Memory B cell (primary cell): ENCODE measurements at places on chromosomes 2 and 18.

- no peak overlapping the region for H3K4me3 ChIP-seq
- H3K4me1 ChIP-seq, result no peaks in the 10 kb centered on the region
- peaks cover 6% of the 10 kb centered on the region for H3K27me3 ChIP-seq
- H3K27ac ChIP-seq, result no peak overlapping the region
Observed at GRCh38 chr2:217766356-217766755, 236.4 kb downstream of the TNS1 start.

- no peak for DNase-seq
- no peaks in the 10 kb centered on the region for H3K36me3 ChIP-seq
- H3K4me1 ChIP-seq, result no peaks in the 10 kb centered on the region
- no peak overlapping the region for H3K4me3 ChIP-seq
Observed at GRCh38 chr2:82139979-82140611, 1835.5 kb upstream of the LRRTM1 start.

- no peak overlapping the region for H3K4me3 ChIP-seq
- DNase-seq, result no peak
- H3K4me1 ChIP-seq, result peaks cover 11% of the 10 kb centered on the region
- no peak overlapping the region for H3K27ac ChIP-seq
Observed at GRCh38 chr18:62648045-62648678, 67.2 kb upstream of the PHLPP1 start.

DNA sequence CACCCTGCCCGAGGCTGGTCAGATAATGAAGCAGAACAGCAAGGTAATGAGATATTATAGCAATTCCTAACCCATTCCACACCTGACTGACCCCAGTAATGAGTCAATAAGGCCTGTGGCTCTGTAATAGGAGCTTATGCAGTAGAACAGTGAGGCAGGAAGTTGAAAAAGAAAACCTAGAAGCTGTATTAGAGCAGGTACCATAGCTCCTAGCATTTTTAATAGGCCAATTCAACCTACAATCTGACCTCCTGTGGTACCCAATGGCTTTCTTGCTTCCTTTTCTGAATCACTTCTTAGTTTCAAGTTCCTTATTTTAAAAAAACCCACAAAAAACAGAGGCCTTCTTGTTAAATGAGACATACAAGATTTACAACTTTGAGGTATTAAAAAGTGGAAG is 43.6 kb upstream of the MAP2 start:
- no peaks in the 10 kb centered on the region for H3K4me1 ChIP-seq
- peaks cover 8% of the 10 kb centered on the region for H3K27me3 ChIP-seq
- H3K27ac ChIP-seq, result no peak overlapping the region
- peaks cover 1% of the 10 kb centered on the region for H3K36me3 ChIP-seq

DNA sequence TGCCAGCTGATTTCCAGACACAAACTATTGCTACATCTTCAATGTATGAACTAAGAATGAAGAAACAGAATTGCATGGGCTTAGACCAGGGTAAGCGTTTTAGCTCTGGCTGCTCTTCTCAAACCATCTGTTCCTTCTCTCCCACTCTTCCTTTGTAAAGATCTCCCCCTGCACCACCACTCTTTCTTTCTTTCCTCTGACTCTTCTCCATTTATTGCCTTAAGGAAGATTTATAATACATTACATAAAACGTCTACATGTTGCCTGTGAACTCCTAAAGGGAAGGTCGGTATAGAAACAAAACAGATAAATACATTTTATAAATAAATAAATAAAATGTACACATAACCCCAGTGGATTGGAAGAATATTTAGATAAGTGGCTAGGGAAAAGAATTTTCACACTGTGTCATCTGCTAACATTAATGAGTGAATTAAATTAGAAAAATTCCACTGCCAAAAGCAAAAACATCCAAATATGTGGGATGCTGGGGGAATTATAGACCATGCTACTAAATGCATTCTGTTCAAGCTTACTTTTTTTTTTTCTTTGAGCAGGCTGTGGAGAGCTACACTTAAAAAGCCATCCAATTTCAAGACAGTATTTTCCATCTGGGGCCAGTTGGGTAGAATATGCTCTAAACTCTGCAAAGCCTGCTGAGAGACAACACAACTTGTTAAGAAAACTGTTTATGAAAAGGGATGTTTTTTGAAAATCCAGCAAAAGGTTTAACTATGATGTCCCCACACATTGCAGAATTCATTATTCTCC is 41.5 kb downstream of the NCKAP5 start:
- no peaks in the 10 kb centered on the region for H3K36me3 ChIP-seq
- no peaks in the 10 kb centered on the region for H3K4me1 ChIP-seq
- no peak overlapping the region for H3K4me3 ChIP-seq
- DNase-seq, result no peak
- peaks cover 2% of the 10 kb centered on the region for H3K27me3 ChIP-seq

- peaks cover 11% of the 10 kb centered on the region for H3K4me1 ChIP-seq
- no peak overlapping the region for H3K4me3 ChIP-seq
- DNase-seq, result no peak
- H3K36me3 ChIP-seq, result peaks cover 8% of the 10 kb centered on the region
- H3K27me3 ChIP-seq, result no peaks in the 10 kb centered on the region
- peak overlapping the region; percentile 33 for H3K27ac ChIP-seq
Observed at GRCh38 chr2:38128653-38129052, 52.7 kb upstream of the CYP1B1 start.

- H3K4me1 ChIP-seq, result no peaks in the 10 kb centered on the region
- no peak overlapping the region for H3K4me3 ChIP-seq
- no peaks in the 10 kb centered on the region for H3K36me3 ChIP-seq
- no peak for DNase-seq
- peaks cover 18% of the 10 kb centered on the region for H3K27me3 ChIP-seq
Observed at GRCh38 chr2:172242961-172243360, 140.3 kb upstream of the DLX2 start.

GRCh38 chr2:107132070-107132469 is 246.1 kb upstream of the ST6GAL2 start:
- no peaks in the 10 kb centered on the region for H3K27me3 ChIP-seq
- no peaks in the 10 kb centered on the region for H3K4me1 ChIP-seq
- H3K36me3 ChIP-seq, result no peaks in the 10 kb centered on the region
- H3K4me3 ChIP-seq, result no peak overlapping the region

DNA sequence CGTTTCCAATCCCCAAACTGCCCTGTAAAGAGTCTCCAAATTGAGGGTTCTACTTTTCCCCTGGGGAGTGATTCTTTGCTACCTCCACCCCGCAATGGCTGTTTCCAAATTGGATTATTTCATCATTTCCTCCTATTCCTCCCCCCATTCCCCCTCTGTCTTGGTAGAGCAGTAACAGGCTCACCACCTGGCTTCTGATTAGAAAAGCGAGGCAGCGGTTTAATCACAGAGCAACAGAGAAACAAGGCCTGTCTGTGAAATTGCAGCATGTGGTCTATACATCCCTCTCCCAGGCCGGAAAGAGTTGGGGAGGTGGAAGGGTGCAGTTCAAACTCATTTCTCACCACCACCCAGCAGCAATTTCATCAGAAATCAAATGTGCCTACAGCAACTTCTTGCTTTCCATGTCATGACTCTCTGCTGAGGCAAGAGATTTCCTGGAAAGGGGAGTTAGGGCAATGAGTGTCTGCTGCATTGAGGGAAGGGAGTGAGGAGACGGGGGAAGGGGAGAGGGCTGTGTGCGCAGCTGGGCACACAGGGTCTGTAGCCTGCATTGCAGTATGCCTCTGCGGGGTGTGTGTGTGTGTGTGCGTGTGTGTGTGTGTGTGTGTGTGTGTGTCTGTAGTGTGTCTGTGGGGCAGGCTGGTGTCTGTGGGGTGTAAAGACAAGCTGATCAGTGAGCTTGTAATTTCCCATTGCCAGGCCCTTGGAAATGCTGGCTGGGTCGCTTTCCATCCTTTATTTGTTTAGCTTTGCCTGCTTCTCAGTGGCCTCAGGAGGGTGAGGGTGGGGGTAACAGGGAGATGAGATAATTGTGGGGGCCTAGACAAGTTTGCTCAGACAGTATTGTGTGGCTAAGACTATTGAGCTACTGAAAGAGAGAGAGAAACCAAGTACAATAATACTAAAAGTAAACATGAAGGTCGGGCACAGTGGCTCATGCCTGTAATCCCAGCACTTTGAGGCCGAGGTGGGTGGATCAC is 13.5 kb upstream of the IGFBP2 start:
- no peaks in the 10 kb centered on the region for H3K4me1 ChIP-seq
- no peaks in the 10 kb centered on the region for H3K36me3 ChIP-seq
- H3K4me3 ChIP-seq, result no peak overlapping the region
- no peak overlapping the region for H3K27ac ChIP-seq
- no peak for DNase-seq
- H3K27me3 ChIP-seq, result peaks cover 7% of the 10 kb centered on the region

- no peaks in the 10 kb centered on the region for H3K27me3 ChIP-seq
- H3K36me3 ChIP-seq, result peaks cover 12% of the 10 kb centered on the region
- H3K4me3 ChIP-seq, result no peak overlapping the region
Observed at GRCh38 chr2:238420442-238420841, 6.3 kb upstream of the ASB1 start.

DNA sequence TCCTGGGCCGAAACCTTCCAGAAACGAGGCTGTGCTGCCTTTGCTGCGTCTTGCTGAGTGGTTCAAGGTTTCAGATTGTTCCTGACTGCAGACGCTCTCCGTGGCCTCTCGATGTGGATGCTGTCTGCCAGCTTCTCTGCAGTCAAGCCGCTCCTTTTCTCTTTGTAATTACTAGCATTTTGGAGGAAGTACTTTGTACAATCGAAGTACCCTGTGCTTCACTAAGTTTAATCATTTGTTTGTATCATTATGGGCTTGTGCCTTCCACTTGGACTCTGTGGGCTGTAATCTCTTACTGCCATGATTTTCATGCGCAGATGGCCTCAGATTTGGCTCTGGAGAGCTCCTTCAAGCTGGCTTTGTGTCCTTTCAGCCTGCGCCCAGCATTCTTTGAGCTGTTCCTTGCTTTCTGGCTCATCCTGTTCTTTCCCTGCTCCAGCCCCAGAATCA is 49.3 kb downstream of the TRAF3IP1 start:
- no peak for DNase-seq
- H3K27me3 ChIP-seq, result no peaks in the 10 kb centered on the region
- no peak overlapping the region for H3K4me3 ChIP-seq
- H3K4me1 ChIP-seq, result peaks cover 3% of the 10 kb centered on the region
- H3K27ac ChIP-seq, result peak overlapping the region; percentile 25

DNA sequence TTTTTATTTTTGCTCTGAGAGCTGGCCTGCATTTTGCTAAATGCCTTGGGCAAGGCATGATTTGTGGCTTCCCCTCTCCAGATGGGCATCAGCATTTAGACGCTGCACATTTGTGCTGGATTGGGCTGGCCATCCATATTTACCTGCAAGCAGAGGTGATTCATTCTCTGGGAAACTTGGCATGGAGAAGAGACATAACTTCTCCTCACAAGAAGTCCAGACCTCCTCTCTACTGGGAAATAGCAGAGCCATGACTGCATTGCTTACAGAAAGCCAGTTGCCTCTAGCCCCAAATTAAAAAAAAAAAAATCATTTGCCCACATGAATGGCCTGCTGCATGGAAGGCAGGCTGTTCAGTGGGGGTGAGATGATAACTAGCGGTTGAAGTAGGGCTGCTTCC is 120.1 kb downstream of the ACTR3 start:
- no peak overlapping the region for H3K27ac ChIP-seq
- H3K4me3 ChIP-seq, result no peak overlapping the region
- H3K36me3 ChIP-seq, result no peaks in the 10 kb centered on the region
- H3K4me1 ChIP-seq, result no peaks in the 10 kb centered on the region
- peaks cover 5% of the 10 kb centered on the region for H3K27me3 ChIP-seq

GRCh38 chr2:27441958-27442919 is at the start of gene KRTCAP3:
Gene KRTCAP3 (plus strand): TSS chr2:27442381. CDS start chr2:27442413, 32 bp downstream.
- no peaks in the 10 kb centered on the region for H3K27me3 ChIP-seq
- peaks cover 37% of the 10 kb centered on the region for H3K36me3 ChIP-seq
- H3K4me1 ChIP-seq, result peaks cover 5% of the 10 kb centered on the region
- H3K4me3 ChIP-seq, result peak within 1 kb of the TSS; percentile 61

GRCh38 chr2:215567504-215567903 is 131.6 kb upstream of the FN1 start:
- no peak for DNase-seq
- no peak overlapping the region for H3K4me3 ChIP-seq
- H3K4me1 ChIP-seq, result peaks cover 5% of the 10 kb centered on the region
- no peak overlapping the region for H3K27ac ChIP-seq

DNA sequence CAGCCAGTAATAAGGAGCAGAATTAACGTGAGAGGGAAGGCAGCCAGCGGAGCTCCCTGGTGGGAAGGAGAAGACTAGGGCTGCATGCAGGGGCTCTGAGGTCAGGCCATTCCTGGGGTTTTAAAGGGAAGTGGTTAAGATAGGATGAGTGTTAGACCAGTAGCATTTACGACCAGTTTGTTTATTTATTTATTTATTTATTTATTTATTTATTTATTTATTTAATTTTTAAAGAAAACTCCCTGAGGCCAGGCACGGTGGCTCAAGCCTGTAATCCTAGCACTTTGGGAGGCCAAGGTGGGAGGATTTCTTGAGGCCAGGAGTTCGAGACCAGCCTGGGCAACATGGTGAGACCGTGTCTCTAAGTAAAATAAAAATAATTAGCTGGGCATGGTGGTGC is 152.8 kb downstream of the FHOD3 start:
- no peaks in the 10 kb centered on the region for H3K36me3 ChIP-seq
- H3K27ac ChIP-seq, result no peak overlapping the region
- no peaks in the 10 kb centered on the region for H3K4me1 ChIP-seq
- peaks cover 6% of the 10 kb centered on the region for H3K27me3 ChIP-seq
- H3K4me3 ChIP-seq, result no peak overlapping the region

GRCh38 chr2:241639385-241639784 is 1.9 kb downstream of the ATG4B start:
- H3K27ac ChIP-seq, result no peak overlapping the region
- peaks cover 12% of the 10 kb centered on the region for H3K36me3 ChIP-seq
- no peaks in the 10 kb centered on the region for H3K27me3 ChIP-seq
- DNase-seq, result no peak
- H3K4me1 ChIP-seq, result peaks cover 38% of the 10 kb centered on the region

DNA sequence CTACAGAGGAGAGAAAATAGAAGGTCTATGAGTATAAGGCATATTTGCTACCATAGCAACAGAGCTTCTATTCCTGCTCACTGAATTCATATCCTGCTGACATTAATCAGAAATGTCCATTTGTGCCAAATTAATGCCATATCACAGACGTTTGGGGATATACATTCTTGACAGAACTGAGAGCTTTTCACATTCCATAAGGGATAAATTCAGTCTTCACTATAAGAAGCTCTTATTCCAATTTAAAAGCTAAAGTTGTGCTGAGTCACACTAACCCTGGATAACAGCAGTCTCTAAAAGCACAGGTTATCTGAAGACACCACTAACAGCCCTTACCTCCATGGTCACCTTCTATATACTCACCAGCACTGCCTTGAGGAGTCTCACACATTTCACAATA is 178.1 kb downstream of the RAB3GAP1 start:
- peaks cover 30% of the 10 kb centered on the region for H3K36me3 ChIP-seq
- no peak overlapping the region for H3K27ac ChIP-seq
- no peak overlapping the region for H3K4me3 ChIP-seq

DNA sequence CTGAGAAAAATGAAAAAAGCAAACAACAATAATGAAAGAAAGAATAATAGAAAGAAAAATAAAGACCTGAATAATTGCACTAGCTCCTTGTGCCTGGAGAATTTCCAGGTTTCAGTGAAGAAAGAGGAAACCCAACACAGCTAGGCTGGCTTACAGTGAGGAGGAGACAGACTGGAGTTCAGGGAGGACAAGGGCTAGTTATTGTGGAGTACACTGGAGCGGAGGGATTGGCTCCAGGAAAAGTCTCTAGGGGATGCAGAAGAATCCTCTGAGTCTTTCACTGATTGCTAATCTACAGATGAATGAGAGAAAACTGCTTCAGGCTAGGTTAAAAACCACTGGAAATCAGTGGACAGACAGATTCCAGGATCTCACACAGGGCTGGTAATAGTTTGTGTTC is 163.6 kb upstream of the RBMS1 start:
- peaks cover 10% of the 10 kb centered on the region for H3K27me3 ChIP-seq
- no peaks in the 10 kb centered on the region for H3K36me3 ChIP-seq
- no peak for DNase-seq
- no peak overlapping the region for H3K27ac ChIP-seq
- H3K4me3 ChIP-seq, result no peak overlapping the region

GRCh38 chr2:74528600-74529356 is 728 bp downstream of the AUP1 start:
- DNase-seq, result no peak
- no peaks in the 10 kb centered on the region for H3K27me3 ChIP-seq
- peaks cover 46% of the 10 kb centered on the region for H3K4me1 ChIP-seq
- peak overlapping the region; percentile 95 for H3K4me3 ChIP-seq
- H3K27ac ChIP-seq, result peak overlapping the region; percentile 94
